Stimulated activated CD4-positive, alpha-beta T cell treated with anti-CD3 and anti-CD28 coated beads, Interleukin-15, amount 100 ng/mL, for 1 hour (primary cell): ENCODE measurements at places on chromosomes 2 and 18.

GRCh38 chr2:44926957-44927356, 14.5 kb upstream of the SIX3 start:
- no peak for DNase-seq

DNA sequence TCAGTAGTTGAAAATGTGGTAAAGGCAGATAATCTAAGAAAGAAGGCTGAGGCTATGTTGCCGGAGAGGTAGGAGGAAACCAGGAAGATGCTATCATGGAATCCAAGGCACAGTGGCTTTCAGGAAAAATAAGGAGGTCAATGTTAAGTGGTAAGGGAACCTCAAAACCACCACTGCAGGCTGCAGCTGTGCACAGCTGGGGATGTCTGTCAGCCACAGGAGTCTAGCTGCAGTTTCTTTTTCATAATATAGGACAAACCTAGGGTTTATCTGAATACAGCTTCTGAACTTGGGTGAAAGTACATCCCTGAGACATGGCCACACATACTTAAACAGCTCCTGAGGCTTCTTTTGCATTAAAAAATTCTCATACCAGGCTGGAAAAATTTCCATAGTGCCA, 93.9 kb downstream of the SLC5A7 start:
- no peak for DNase-seq

DNA sequence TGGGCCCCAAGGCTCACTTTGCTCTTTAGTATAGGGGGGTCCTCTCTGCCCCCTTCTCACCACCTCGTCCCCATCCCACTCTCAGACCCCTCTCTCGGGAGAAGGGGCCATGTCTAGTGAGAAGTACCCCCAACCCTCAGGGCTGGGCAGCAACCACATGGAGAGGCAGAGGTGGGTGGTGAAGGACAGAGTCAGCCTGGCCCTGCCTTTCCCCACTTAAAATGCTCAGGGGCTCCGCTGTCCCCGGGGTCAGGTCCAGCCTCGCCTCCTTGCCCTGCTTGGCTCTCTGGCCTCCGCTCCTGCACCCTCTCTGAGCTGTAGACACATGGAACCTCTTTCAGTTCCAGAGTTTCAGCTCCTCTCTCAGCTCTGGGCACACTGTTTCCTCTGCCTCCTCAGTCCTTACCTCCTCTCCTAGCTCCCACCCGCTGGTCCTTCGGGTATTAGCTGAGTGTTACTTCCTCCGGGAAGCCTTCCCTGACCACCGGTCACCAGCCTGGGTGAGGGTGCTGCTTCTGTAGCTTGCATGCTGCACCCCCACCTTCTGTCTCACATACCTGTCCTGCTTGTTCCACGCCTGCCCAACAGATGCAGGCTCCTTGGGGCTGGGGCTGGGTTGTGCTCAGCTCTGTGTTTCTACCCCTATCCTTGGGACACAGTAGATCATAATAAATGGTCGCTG, 79.5 kb upstream of the OTOF start:
- no peak for DNase-seq

DNA sequence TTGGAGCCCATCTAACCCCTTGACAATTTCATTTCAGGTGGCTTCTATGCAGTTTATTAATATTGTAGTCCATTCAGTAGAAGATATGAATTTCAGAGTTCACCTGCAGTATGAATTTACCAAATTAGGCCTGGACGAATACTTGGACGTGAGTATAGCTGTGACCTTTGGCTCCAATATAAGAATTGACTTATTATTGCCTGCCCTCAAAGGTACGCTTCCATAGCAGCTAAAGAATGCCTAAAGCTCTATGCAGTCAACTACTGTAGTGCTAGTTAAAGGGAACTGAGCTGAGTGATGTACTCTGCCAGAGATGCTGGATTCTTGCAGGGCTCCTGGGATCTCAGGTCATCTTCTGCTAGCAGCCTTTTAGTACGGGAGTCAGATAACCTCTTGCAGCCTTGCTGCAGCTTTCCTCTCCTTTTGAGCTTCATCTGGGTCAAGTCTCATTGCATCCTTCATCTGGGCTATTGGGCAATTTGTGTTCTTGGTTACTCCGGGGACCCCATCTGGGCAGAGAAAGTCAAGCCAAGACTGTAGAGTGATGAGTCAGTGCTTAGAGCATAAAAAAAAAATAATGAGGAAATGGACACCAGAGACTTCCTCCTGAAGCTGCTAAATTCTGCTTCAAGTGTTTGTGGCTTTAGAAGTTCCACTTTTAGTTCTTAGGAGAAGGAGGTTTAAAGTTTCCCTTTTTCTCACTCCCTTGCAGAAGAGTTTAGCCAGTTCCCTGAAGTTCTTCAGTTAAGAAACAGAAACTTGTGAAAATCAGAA, 105.6 kb downstream of the PRPF40A start:
- DNase-seq: no peak

DNA sequence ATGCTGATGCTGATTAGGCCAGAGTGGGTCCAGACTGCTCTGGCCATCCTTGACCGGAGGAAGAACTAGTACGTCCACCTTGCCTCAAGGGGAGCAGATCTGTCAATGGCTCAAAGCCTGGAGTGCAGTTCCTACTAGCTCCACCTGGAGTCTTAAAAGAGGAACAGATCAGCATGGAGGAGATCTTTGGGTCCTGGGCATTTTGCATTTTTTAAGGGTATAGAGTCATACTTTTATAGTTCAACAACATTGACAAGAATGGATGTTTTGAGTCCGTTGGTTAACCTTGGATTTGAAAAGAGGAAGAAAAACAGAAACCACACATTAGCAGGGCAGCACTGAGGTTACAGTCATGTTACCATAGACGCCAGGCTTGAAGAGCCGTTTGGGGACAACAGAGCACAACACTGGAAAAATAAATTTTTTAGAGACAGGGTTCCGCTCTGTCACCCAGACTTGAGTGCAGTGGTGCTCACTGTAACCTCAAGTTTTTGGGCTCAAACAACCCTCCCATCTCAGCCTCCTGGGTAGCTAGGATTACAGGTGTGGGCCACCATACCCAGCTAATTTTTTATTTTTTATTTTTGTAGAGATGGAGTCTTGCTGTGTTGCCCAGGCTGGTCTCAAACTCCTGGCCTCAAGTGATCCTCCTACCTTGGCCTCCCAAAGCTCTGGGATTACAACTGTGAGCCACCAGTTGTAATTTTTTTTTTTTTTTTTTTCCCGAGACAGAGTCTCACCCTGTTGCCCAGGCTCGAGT, 78.5 kb downstream of the PRKCE start:
- no peak for DNase-seq

DNA sequence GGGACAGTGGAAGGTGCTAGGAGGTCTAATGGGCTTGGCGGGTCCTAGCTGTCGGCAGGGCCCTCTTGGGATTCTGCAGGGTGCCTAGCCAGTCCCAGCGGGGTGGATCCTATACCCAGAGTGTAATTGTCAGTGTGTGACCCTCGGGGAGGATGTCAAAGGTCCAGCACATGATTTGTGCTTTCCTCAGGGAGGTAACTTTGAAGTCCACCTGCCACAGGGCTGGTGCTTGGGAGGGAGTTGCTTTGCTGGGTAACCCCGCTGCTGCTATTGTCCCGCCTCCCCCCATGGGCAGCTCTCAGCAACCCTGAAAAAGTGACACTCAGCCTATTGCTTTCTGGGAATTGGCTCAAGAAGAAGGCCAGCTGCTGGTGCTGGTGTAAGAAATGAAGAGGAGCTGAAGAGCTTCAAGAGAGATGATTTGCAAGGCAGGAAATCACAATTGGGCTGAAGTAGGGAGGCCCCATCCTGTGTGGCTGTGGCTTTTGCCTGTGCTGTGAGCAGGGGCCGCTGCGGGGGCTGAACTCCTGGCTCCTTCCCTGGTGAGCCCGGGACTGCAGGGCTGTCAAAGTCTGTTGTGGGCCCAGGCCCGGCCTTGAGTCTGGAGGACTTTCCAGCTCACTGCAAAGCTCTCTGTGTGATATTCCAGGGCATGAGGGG, 36.4 kb downstream of the EMILIN2 start:
- no peak for DNase-seq

- no peak for DNase-seq
Measured at GRCh38 chr2:236568068-236568921, 1.3 kb upstream of the ACKR3 start.
